Stimulated activated CD4-positive, alpha-beta T cell treated with anti-CD3 and anti-CD28 coated beads, Interleukin-2, amount 100 ng/mL, for 48 hours (primary cell): ENCODE measurements at places on chromosomes 5 and 9.

DNA sequence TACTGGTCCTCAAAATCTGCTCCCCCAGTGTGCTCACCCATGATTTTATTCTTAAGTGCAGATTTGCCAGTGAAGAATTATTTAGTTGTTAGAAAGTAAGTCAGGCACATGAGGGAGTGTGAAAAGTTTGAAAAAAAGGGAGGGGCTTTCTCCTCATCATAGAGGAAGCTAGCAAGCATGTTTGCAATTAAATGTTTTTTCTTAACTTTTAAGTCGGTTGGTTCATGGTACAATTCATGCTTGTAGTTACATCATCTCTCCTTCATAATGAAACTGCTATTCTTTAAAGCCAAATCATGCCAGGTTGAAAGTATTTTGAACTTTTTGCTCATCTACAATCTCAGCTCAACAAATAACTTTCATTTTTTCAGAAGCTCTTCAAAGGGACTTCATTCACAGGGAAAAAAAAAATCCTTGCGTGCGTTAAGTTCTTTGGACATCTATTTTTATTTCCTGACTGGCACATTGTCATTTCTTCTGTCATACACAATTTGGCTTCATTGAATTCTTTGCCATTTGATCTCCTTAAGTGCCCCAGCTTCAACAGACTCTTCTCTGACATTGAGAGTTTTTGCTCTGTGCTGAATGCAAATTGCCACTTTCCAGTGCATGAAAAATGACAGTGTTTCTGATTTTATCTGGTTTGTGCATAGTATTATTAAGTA, 456.9 kb downstream of the TMEM232 start:
- no peak for DNase-seq

DNA sequence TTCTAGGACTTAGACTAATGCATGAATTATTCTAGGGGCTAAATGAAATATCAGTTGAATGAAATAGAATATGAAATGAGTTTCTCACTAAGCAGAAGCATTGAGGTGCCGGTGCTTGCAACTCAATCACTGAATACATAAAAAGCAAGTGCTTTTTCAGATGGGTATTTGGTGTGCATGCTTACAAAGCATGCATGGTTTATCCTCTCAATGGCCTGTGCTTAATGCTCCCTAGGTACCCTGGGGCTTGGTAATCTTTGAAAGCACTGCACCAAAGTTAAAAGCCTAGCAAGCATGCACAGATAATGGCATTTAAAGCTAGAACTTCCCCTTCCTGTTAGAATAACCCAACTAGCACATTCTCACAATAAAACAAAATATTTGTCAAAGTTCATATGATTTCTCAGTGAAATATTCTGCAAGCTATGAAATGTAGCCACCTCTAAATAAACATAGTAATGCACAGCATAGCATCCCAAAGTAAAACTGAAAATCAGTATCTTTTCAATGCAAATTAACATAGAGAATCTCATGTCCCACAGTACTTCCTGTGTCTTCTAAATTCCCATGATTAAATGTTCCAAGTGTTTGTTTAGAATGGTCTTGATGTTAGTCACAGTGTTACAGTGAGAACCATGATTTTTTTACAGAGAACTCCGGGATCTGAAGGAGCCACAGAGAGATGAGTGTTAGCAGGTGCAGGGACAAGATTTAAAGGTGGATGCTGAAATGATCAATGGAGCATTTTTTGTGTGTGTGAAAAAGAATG, 143.4 kb upstream of the CDH6 start:
- DNase-seq: no peak

DNA sequence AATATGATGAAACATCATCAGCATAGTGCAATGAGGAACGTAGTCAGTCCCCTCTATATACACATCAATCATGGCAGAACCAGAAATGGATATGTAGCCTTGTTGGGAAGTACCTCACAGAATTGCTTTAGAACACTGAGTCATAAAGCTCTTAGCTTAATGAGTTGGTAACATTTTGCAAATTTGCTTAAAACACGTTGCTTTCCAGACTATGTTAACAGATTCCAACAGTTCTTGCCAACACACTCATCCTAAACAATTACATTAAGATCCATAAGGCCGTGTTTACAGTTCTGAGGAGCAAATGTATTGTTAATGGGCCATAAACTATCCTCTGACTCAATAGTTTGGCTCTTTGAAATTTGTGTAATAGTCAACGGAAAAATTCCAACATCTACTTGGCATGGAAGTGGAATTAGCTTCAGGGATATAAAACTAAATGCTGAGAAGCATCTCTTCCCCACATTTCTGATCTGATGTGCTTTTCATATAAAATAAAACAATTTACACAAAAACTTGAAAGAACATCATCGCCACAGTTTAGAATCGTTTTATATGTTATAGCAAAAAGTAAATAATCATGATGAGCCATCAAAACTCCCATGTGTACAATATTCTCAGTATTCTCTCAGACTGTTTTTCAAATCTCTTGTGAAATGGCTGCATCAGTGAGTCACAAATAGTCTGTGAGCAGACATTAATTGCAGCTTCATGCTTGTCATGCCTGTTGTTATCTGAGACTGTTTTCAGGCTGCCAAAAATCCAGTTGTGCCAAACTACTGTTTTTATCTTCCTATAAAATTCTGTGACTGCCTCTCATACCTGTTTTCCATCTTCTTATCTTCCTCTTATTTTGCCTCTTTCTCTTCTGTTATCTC, 291.9 kb downstream of the COX7C start:
- no peak for DNase-seq

DNA sequence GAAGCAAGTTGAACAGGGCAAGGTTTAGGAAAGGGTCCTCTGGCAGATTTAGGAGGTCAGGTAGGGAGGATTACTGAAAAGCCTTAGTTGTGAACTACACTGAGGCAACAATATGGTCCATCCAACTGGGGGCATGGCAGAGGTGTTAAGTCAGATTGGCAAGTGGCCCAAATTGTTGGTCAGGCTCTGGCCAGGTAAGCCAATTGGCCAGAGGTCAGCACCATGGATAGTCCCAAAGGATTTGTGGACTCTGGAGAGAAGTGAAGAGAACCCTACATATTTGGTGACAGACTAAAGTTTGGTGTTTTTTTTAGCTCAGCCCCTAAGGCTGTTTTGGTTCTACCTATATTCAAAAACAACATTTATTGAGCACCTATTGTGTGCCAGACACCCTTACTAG, 39.1 kb upstream of the RASGRF2 start:
- DNase-seq: no peak

DNA sequence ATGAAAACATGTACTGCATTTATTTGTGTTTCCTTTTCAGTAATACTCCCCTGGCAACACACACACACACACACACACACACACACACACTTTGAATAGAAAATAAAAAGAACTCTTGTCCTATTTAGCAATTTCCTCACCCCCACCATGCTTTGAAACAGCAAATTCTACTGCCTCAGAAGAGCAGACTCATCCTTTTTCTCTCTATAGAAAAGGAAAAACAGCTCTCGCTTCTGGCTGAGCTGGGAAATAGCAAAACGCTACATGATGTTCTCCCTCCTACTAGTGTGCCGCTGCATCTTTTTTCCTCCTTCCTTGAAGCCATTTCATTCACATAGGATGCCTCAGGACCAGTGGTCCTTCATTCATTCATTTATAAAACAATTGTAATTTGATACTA, 453.6 kb downstream of the CSNK1G3 start:
- DNase-seq: no peak

- no peak for DNase-seq
Observed at GRCh38 chr5:68657055-68657961, 436.5 kb upstream of the SLC30A5 start.

- DNase-seq: no peak
Observed at GRCh38 chr5:51567636-51568035, 184.4 kb downstream of the ISL1 start.

DNA sequence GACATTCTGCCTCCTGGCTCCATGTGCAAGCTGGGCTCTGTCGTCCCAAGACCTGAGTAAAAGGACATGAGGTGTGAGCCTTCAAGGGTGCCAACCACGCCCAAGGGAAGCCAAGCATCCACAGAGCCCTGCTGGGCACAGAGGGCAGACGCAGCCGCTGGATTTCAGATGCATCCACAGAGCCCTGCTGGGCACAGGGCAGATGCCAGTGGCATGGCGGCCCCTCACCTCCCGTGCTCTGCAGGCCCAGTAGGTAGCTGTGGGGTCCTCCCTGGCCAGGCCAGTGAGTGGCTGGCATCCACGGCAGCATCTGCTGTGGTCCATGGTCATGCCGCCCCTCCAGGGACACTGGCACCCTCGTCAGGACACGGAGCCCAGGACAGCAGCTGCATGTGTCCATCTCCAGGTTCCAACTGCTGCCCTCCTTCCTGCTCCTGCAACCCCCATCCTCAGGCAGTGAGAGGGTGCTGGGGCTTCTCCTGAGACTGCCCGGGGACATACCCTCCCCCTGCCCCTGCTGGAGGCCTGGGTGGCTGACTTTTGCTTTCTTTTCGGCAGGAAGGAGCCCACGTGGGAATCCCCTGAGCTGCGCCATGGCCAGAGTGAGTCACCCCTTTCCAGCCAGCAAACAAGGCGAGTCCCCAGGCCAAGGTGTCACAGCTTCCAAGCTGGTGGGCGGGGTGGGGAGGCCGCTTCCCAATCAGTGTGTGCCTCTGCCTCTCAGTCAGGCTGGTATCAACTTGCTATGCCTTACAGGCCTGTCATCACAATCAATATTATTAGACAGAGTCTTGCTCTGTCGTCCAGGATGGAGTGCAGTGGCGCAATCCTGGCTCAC, 4.0 kb upstream of the TRAF2 start:
- DNase-seq: peak; percentile 78

- peak; percentile 67 for DNase-seq
Observed at GRCh38 chr5:74326571-74327338, 313.8 kb downstream of the ENC1 start.
